ENCODE measurements at places on chromosomes 11 and 22.
A peak's percentile ranks its signal among the peaks of the same experiment; 100 is the strongest.

GRCh38 chr11:35330156-35330889 is 89.0 kb downstream of the SLC1A2 start:
- no peak for DNase-seq

GRCh38 chr22:37331856-37332536 is 49.7 kb downstream of the CYTH4 start:
- no peak for DNase-seq

GRCh38 chr11:65903068-65903481 is 2.9 kb upstream of the FOSL1 start:
- DNase-seq: no peak

DNA sequence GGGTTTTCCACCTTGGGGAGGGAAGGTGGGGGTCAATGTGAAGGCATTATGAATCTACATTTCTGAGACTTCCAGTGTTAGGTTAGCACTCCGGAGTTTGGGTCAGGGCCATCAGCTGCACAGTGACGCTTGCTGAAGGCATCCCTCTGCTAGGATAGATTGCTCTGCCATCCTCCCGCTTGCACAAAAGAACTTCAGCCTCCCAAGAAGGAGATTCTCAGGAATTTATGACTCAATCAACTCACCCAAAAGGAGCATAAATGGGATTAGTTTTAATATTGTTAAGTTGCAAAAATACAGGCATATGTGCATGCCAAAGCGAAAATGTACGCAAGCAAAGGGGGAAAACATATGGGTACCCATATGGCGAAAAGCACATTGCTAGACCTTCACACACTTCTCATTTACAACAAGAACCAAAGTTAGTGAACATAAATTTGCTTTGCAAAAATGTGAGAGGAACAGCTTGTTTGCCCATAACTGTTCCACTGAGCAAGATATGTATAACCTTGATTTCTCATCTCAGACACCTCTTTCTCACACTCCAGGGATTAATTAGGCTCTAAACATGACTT is 1013.0 kb downstream of the OPCML start:
- DNase-seq: no peak

DNA sequence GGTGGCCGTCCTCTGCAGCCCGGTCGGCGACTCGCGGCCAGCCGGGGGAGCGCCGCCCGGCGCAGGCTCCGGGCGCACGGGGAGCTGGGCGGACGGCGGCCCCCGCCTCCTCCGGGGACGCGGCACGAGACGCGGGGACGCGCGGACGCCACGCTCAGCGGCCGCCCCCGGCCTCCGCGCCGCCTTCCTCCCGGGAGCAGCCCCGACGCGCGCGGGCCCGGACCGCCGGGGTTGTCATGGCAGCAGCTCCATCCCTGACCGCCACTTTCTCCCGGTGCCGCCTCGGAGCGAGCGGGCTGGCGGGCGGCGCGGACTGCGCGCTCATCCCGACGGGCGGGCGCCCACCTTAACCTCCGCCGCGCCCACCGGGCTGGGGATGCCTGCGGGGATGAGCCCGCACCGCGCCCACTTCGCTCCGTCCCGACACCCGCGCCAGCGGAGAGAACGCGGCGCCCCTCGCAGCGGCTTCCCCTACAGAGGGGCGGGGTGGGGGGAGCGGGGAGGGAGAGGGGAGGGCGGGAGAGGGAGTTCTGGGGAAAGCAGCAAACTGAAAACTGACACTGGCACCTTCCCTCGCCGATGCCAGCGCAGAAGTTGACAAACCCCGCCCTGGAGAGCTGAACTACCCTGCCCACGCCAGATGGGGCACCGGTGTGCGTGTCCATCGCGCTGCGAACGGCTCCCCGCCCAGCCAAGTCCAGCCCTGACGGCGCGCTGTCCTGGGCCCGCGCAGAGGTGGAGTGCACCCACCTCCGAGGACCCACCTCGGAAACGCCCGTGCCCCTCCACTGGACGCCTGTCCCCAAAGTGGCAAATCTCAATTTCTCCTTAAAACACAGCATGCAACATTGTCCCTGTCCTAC is 588.4 kb downstream of the OPCML start:
- no peak for DNase-seq

- DNase-seq: peak; percentile 85
Measured at GRCh38 chr22:41998361-41999261, at the start of gene WBP2NL. WBP2NL (plus strand) TSS chr22:41998788; CDS start chr22:41998819, 31 bp downstream.

DNA sequence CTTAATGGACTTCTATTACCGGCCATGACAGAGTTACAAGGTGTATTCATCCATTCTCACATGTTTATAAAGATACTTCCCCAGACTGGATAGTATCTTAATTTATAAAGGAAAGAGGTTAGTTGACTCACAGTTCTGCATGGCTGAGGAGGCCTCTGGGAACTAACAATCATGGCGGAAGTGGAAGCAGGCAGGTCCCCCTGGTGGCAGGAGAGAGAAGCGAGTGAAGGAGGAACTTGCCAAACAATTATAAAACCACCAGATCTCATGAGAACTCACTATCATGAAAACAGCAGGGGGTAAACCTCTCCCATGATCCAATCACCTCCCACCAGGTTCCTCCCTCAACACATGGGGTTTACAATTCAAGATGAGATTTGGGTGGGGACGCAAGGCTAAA is 170.0 kb upstream of the PDGFD start:
- no peak for DNase-seq

DNA sequence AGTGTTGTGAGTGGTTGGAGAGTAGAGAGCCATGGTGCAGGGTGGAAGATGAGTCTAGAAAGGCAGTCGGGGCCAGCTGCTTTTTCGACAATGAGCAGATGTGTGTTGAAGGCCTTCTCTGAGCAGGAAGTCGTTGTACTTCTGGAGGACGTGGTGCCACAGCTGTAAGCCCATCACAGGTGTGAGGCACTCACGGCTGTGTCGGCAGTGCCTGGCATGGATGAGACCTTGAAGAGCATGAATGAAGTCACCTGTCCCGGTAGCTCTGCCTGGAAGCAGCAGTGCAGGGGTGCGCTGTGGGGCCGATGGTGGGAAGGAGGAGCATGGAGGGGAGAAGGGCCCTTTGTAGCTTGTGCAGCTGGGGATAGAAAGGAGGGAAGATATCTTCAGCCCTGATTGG is 165.2 kb downstream of the PKNOX2 start:
- DNase-seq: no peak

DNA sequence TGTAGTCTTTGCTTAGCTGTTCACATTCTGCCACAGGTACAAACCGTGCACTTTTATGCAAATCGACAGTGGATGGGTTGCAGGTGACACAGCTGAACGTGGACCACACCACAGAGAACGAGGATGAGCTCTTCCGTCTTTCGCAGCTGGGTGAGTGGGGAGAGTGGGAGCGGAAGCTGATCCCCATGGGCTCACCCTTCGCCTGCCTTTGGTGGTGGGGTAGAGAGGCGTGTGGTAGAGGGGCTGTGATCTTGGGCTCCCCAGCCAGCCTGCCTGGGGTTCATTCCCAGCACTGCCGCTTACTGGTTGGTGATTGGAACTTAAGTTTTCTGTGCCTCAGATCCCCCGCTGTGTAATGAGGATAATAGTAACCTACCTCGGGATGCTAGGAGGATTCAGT is 19.1 kb downstream of the TAB1 start:
- DNase-seq: no peak

DNA sequence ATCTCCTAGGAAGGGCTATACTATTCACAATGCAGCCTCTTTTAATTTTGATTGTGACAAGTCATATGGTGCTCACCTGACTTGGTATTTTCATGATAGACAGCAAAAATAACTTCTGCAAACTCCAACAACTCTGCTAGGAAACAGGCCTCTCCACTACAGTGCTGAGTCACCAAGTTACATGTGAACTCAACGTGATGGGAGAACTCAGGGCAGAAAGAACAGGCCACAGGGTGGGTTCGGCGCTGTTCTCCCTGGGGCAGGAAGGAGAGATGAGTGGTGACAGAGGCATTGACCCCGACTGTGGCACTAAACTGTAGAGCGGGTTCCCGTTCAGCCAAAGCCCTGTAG is 76.6 kb upstream of the UCP3 start:
- DNase-seq: no peak

- no peak for DNase-seq
Measured at GRCh38 chr11:64771861-64772260, 6.5 kb downstream of the SF1 start.

- DNase-seq: no peak
Measured at GRCh38 chr11:128496692-128497060, 90.7 kb downstream of the ETS1 start.

DNA sequence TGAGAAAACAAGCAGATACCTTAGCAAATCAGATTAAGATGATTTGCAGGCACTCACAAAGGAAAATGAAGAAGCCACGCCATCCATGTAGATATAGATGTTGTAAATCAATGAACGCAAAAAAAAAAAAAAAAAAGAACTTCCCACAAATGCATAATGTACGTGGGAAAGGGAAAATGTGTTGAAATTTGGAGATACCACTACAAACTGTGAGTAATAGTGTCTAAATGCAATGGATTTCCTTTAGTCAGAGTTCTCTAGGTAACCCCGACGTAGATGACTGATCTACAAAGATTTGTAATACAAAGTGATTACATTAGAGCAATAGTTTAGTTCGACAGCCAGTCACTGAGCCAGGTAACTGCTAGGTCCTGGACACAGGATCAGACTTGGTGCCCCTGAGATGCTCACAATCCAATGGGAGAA is 783 bp upstream of the ANKRD54 start:
- DNase-seq: no peak

GRCh38 chr11:7982582-7983119 is 4.5 kb upstream of the EIF3F start:
- no peak for DNase-seq

- DNase-seq: no peak
Measured at GRCh38 chr11:111001986-111002611, 243.4 kb upstream of the POU2AF2 start.

GRCh38 chr11:111697933-111698371 is 68.2 kb downstream of the PPP2R1B start:
- no peak for DNase-seq

- no peak for DNase-seq
Measured at GRCh38 chr11:58927393-58928106, 11.7 kb upstream of the GLYATL1 start.

- DNase-seq: no peak
Measured at GRCh38 chr11:120581313-120581712, 69.8 kb downstream of the GRIK4 start.

- no peak for DNase-seq
Measured at GRCh38 chr11:24497831-24498230, 978 bp downstream of the LUZP2 start.

DNA sequence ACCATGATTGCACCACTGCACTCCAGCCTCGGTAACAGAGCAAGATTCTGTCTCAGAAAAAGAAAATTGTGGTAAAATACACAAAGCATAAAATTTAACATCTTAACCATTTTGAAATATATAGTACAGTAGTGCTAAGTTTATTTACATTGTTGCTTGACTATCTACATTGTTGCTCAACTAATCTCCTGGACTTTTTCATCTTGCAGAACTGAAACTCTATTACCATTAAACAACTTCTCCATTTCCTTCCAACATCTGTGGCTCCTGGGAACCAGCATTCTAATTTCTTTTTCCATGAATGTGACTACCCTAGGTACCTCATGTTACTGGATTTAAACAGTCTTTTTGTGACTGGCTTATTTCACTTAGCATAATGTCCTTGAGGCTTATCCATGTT is 13.5 kb upstream of the VWA5A start:
- DNase-seq: no peak

DNA sequence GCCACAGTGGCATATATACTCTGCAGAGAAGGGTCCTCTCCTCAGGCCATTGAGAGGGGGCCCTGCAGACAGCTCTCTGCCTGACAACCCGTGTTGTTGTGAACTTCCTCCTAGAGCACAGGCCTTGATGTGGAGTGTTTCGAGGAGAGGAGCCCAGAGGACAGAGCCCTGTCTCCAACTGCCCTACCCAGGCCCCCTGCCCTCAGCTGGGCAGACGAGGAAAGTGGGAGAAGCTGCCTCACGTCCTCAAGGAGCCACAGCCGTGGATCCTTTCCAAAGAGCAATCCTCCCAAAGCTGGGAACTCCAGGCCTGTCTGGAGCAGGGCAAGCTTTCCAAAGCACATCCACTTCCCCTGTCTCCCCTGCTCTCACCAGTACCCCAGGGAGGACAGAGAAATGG is 10.7 kb downstream of the LMO1 start:
- no peak for DNase-seq

DNA sequence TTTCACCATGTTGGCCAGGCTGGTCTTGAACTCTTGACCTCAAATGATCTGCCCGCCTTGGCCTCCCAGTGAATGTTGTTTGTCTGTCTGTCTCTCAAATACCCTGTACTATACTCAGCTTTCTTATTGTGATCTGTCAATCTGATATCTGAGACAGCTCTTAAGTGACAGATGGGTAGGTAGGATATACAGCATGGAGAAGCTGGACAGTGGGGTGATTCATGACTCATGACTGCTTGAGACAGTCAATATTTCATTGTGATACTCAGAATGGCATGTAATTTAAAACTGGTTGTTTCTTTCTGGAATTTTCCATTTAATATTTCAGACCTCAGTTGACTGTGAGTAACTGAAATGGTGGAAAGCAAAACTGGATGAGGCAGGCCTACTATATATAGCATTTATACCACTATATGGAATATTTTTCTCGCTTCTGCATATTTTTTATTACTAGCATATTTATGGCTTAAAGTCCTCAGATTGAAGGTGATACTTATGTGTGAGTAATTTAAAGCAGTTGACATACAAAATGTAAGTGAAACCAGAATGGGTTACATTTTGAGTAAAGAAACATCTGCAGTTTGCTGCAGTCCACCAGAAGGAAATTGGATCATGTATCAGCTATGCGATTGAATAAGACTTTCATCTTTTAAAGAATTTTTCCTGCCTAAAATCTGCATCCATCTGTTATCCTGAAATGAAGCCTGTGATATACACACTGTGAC is 22.3 kb downstream of the ARHGAP42 start:
- DNase-seq: no peak

GRCh38 chr11:73265278-73265810 is 6.8 kb upstream of the P2RY6 start:
- DNase-seq: no peak
